ENCODE measurements at places on chromosomes 3 and 15.

DNA sequence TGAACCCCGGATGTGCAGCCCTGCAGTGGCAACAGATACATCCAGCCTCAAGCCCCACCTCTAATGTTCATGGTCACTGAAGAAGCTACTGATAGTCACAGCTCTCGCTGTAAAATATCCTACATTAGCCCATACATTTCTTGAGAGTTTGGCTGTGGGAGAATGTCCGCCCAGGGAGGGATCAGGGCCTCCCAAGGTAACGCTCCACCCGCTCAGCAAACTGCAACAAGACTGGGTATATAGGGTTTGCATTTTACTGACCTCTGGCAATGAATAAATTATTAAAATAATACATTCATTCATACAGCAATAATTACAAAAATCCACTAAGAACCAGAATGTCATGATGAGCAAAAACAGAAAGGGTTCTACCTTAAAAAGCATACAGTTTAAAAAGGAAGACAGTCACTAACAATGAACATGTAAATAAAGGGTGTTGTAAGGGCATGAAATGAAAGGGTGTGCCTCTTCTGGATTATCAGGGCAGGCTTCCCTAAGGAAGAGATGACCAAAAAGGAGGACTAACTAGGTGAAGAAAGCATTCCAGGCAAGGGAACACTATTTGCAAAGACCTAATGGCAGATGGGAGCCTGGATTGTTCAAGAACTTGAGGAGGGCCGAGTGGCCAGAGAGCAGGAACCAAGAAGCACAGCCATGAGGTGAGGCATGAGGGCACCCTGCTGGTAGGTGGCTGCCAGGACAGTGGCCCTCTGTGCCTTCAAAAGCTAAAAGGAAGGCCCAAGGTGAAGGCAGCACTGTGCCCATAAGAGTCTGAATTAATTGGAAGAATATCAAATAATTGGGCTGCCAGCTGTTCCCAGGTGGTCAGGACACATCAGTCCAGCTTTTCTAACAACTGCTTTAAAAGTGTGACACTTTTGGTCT is 28.1 kb upstream of the CTDSPL start:
- no peak for DNase-seq

GRCh38 chr15:41561777-41562145 is 2.7 kb downstream of the TYRO3 start:
- DNase-seq, result no peak

GRCh38 chr3:122959339-122959738 is 68.2 kb downstream of the SEMA5B start:
- no peak for DNase-seq

- DNase-seq, result no peak
Observed at GRCh38 chr3:115428841-115429240, 194.5 kb upstream of the GAP43 start.

- DNase-seq, result no peak
Observed at GRCh38 chr15:89335298-89336041, 846 bp upstream of the POLG start.

DNA sequence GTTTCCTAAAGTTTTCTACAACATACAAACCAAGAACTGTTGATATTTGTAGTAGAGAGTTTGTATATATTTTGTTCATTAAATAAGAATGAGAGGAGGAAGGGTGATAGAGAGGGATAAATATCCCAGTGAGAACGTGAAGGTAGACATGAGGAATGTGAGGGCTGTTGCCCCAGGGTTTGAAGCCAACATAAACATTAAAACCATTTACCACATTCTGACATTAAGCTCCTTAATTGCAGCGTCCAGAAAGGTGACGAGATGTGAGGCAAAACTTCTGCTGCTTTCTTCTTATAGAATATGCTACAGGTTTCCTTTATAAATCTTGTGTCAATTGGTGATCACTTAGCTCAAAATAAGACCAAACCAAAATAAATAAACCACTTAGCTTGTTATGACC is 267.8 kb upstream of the CNTN4 start:
- no peak for DNase-seq

- no peak for DNase-seq
Observed at GRCh38 chr3:42486814-42487565, 15.5 kb upstream of the VIPR1 start.

DNA sequence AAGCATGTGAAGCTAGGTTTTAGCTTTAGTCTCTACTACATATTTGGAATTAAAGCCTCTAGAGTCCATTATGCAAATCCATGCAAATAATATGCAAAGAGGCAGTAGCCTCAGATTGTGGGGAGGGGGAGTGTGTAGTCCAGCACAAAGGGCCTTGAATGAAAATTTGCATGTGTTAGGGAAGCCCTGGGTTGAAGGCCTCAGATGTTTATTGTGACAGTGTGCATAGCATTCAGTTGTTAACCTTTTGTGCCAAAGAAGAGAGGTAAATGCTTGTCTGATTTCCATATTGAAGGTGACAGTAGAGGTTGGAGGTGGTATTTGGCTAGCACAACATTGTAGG is 24.5 kb upstream of the BFSP2 start:
- DNase-seq, result no peak

Measured in GF-D8 (cell line).